ENCODE measurements at places on chromosomes 3 and 15. TPM values are rescaled to one million over a fixed set of nuclear protein-coding genes. Genes with fewer than 3 reads are reported as not detected.

DNA sequence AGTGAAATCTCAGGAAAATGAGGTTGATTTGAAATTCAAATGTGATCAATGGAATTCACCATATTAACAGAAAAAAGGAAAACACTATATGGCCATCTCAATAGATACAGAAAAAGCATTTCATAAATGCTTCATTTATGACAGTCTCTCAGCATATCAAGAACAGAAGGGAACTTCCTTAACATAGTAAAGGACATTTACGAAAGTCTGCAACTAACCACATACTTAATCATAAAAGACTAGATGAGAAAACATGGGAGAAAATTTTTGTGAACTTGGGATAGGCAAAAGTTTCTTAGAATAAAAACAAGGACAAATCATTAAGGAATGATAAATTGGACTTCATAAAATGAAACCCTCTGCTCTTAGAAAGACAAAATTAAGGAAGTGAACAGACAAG, 24.7 kb upstream of the TIPARP start:
- DNase-seq: no peak

- DNase-seq: no peak
Measured at GRCh38 chr15:100901702-100902435, 17.3 kb upstream of the LRRK1 start.

GRCh38 chr3:134473868-134474546, 11.8 kb downstream of the ANAPC13 start:
- DNase-seq: peak; percentile 86

GRCh38 chr3:151282921-151283320, 4.6 kb upstream of the P2RY14 start:
- no peak for DNase-seq

GRCh38 chr15:70361891-70362290, 264.2 kb upstream of the TLE3 start:
- no peak for DNase-seq

DNA sequence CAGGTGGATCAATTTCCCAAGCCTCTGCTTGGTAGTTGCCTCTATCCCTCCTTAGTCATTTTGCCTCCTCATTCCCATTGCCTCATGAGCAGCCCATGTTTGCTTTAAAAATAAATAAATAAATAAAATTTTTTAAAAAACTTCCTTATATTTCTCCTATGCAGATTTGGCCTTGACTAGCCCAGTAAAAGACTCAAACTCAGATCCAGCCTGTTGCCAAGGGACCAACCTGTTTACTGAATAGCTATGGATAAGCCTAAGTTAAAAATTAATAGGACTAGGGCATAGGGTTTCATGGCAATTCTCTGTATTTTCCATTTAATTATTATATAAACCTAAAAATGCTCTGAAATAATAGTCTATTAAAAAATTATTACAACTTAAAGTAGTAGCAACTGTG, 384.4 kb downstream of the RSL24D1 start:
- no peak for DNase-seq

DNA sequence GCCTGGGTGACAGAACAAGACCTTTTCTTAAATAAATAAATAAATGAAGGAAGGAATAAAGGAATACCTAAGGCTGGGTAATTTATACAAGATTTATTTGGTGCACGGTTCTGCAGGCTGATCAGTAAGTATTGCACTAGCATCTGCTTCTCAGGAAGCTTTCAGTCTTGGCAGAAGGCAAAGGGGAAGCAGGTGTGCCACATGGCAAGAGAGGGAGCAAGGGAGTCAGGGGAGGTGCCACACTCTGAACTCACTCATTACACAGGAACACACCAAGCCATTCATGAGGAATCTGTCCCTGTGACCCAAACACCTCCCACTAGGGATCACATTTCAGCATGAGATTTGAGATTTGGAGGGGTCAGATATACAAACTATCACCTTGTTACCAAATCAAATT, 56.4 kb downstream of the PRKCI start:
- no peak for DNase-seq

DNA sequence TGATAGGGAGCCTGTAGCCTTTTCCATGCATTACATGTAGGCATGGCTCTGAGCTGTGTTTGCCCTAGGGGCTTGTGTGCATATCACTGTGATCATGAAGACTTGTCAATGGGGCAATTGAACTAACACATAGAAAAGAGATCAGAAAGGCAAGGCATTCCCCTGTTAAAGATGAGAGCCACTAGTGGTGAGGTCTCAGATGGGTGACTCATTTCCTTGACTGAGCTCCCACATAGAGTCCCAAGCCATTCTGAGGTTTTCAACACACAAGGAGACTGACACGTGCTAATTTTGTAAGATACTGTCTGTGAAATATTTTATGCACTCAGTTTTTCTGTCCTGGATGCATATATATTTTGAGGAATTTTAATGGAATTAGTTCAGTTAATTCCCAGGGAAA, 53.8 kb downstream of the SAMMSON start:
- DNase-seq: no peak

GRCh38 chr3:147412917-147413685, 3.9 kb downstream of the ZIC1 start:
- peak; percentile 44 for DNase-seq

GRCh38 chr15:67018441-67018840, 47.0 kb upstream of the SMAD3 start:
- no peak for DNase-seq

GRCh38 chr3:48433472-48434118, 3.7 kb upstream of the PLXNB1 start:
- no peak for DNase-seq

GRCh38 chr15:51672913-51673857, 8.1 kb upstream of the SCG3 start:
- DNase-seq: no peak

GRCh38 chr3:117355566-117355965, 646.0 kb downstream of the TUSC7 start:
- peak; percentile 29 for DNase-seq

DNA sequence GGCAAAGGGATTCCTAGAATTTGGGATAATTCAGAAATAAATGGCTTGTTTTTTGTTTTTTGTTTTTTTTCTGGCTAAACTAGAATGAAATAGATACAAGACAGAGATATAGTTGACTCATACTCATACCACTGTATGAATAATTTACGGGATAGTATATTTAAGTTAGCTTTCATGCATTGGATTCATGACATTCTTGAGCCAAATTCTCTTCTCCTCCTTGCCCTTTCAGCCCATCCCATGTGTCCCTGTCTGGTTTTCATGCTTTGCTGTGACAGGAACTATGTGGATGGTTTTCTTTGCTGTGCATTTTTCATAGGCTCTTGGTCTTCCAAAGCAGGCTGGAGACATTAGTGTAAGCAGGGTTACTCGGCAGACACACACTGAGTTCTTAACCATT, 66.6 kb upstream of the UMPS start:
- no peak for DNase-seq

DNA sequence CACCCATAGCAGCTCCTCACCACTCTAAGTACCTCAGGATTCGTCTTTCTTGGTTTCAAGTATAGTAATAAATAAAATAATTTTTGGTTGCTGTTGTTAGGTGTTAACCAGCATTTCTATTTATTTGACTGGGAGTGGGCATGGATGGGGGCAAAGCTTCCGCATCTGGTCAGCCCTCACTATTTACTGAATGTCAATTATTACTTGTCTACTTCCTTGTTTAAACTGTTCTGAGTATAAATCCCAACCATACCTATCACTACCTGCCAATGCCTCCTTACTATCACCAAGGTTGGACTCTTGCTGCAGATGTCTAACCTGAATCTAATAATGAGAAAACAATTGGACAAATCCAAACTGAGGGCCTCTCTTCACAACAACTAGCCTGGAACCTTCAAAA, 41.9 kb upstream of the GK5 start:
- no peak for DNase-seq

FGD5 gene
- polyA plus RNA-seq: 14.6 TPM

FOXB1 gene
- 0.02 TPM for polyA plus RNA-seq

CCDC13 gene
- polyA plus RNA-seq: 2.0 TPM

SNUPN gene
- 24.6 TPM for polyA plus RNA-seq

TRIM59 gene
- 1.1 TPM for polyA plus RNA-seq

FMN1 gene
- polyA plus RNA-seq: 7.7 TPM

TNFSF10 gene
- polyA plus RNA-seq: 78.6 TPM

KLHL6 gene
- polyA plus RNA-seq: 3.4 TPM

RAD51 gene
- 0.95 TPM for polyA plus RNA-seq

LYZL4 gene
- not detected for polyA plus RNA-seq

CAV3 gene
- polyA plus RNA-seq: 0.18 TPM

NLGN1 gene
- 0.24 TPM for polyA plus RNA-seq

Data from lung (tissue), 17 donors.